Fibroblast of upper back skin (primary cell): ENCODE measurements at places on chromosomes 3 and 15.

- peak; percentile 69 for DNase-seq
Measured at GRCh38 chr3:86951322-86951721, 39.6 kb downstream of the VGLL3 start.

DNA sequence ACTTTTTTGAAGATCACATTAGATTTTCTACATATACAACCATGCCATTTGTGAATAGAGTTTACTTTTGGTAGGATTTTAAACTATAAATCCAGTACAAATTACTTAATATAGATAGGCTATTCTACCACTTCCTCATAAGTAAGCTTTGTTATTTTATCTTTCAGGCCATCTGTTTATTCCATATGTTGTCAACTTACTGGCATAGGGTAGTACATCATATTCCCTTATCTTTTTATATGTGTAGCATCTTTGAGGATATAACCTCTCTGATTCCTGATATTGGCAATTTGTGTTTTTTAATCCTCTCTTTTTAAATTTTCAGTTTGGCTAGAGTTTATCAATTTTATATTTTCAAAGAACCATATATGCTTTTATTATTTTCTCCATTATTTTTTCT, 515.4 kb downstream of the DIPK2A start:
- DNase-seq, result no peak

DNA sequence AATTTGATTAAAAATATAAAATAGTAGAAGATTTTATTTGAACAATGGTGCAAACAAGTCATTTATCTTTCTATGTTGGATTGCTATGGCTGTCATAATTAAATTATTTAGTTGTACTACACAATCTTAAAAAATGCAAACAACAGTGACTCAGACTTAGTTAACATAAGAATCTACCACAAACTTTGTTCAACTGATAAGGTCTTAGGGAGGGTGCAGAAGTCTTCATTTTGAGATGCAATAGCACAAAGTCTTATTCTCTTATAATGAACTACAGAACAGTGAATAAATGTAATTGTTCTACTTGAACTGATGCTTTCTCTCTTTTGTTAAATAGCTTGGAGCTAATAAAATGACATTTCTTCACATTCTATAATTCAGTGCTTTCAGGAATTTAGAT, 482.8 kb upstream of the NAALADL2 start:
- no peak for DNase-seq

- DNase-seq, result no peak
Measured at GRCh38 chr3:188780193-188781147, 391.3 kb upstream of the TPRG1 start.

- DNase-seq, result no peak
Measured at GRCh38 chr15:77064539-77065308, 6.2 kb downstream of the TSPAN3 start.

DNA sequence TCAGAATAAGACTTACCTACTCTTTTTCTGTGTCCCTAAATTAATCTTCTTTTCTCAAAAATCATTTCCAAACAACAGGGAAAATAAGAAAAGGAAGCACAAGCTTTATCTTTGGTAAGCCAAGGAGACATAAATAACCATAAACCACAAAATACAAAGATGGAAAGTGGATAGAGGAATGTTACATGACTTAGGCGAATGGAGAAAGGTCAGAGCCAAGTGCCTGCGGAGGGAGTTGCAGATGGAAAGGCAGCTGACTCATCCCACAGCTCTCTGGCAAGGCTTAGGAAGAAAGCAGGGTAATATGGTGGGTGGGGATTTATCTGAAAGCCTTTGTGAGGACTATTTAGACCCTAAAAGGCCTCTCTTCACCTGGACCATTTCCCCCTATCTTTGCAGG, 72.8 kb downstream of the GALK2 start:
- DNase-seq, result peak; percentile 92

DNA sequence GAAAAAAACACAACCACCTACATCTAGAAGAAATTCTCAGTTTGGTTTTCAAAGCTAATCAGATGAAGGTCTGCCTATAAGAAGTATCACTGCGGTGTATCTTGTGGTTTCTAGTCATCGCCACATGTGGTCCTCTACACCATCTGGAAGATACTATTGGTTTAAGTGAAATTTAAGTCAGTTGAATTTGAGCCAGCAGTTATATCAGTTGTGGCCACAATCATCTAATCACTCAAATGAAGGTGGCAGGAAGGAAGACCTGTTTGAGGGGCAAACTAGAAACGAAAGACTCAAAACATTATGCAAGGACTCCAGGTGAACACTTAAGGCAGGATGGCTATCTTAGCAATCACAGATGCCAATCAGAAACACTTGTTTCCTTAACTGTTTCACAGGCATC, 48.7 kb downstream of the ETV5 start:
- DNase-seq, result peak; percentile 34

- DNase-seq, result no peak
Measured at GRCh38 chr15:39651295-39651694, 70.4 kb downstream of the THBS1 start.

GRCh38 chr3:61268644-61269043, 17.4 kb upstream of the FHIT start:
- DNase-seq, result no peak
